NCI-H2029 treated with DMSO at 0.1 percent for 48 hours (cell line): ENCODE measurements at places on chromosomes 6 and 20.

DNA sequence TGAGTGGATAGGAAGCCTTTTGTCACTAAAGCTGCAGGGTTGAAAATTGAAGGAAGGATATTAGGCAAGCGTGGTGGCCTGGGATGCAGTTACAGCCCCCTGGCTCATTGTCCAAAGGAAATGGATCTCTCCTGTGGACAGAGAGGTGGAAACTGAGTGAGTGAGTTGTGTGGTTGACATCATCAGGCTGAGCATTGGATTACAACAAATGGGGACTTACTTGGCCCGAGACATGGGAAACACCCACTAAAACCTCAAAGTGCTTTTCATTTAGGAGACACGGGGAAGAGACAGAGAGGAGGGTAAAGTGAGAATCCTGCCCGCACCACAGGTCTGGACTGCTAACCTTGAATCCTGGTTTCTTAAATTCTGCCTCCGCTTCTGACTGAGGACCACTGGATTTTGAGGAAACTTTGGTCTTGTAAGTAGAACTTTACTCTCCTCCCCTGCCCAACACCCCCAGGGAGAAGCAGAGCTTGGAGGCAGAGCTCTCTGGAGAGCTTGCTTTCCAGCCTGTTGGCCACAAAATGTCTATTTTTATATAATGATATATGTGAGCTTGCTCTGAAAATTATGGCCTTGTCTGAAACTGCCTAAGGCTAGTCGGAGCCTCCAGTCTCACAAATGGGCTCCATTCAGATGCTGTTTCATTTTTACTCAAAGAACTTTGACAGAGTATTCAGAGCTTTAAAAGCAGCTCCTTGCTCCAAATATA is at the start of gene PKIG:
Gene PKIG (plus strand): TSS at position 269 of the 715 bp plus-strand sequence. CDS start 31,978 bp downstream, outside the sequence.
- no peak for DNase-seq

DNA sequence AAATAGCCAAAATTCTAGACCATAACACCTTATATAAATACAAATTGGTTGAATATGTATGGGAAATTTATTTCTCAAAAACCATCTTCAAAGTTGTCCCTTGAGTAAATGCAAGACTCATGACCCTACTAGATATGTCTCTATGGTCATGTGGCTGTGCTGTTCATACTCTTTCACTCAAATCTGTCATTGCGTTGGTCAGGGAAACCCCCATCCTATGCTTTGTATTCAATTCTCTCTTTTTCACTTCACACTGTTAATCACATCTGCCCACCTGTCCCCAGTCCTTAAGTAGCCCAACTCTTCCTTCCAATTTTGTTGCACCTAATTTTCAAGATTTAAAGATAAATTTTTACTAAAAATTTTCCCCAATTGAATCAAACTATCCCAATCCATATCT is 51.0 kb downstream of the RPS12 start:
- no peak for DNase-seq

DNA sequence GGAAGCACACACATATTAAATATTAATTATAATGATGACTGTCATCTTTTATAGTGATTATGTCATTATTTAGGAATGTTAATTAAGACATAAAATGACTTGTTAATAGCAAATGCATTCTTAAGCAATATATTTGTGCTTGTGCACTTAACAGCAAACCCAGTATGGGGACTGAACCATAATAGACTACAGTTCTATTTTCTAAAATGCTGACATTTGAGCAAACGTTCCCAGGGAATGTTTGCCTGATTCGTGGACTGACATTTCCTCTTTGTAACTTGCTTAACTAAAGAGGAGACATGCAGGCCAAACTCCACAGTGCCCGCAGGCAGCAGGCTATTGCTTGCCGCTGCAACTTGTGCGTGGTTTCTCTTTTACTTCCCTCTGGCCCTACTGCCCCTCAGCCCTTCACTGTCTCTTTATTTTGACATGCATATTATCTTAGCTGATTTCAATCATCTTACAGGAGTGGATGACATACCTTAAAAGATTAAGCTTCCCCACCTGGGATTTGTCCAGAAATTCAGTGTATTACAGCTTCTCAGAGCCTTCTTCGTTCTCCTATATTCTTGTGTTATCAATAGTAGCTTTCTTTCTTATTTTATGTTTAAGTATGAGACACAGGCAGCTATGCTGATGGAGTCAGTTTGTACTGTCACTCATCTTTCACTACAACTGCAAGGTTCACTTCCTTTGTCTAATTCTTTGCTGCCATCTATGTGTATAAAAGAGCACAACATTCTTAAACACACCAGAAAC is 141.5 kb downstream of the GMDS start:
- peak; percentile 85 for DNase-seq

GRCh38 chr6:89385846-89386245 is 26.2 kb downstream of the RRAGD start:
- no peak for DNase-seq

GRCh38 chr20:58826271-58826670 is 24.4 kb downstream of the GNAS-AS1 start:
- no peak for DNase-seq

- DNase-seq: no peak
Measured at GRCh38 chr6:155850408-155850841, 394.8 kb upstream of the NOX3 start.

GRCh38 chr6:148996815-148997214 is 250.0 kb downstream of the UST start:
- no peak for DNase-seq

GRCh38 chr6:130047088-130047995 is 29.0 kb downstream of the L3MBTL3 start:
- no peak for DNase-seq

- no peak for DNase-seq
Measured at GRCh38 chr20:18638768-18639167, 50.9 kb downstream of the DTD1 start.

DNA sequence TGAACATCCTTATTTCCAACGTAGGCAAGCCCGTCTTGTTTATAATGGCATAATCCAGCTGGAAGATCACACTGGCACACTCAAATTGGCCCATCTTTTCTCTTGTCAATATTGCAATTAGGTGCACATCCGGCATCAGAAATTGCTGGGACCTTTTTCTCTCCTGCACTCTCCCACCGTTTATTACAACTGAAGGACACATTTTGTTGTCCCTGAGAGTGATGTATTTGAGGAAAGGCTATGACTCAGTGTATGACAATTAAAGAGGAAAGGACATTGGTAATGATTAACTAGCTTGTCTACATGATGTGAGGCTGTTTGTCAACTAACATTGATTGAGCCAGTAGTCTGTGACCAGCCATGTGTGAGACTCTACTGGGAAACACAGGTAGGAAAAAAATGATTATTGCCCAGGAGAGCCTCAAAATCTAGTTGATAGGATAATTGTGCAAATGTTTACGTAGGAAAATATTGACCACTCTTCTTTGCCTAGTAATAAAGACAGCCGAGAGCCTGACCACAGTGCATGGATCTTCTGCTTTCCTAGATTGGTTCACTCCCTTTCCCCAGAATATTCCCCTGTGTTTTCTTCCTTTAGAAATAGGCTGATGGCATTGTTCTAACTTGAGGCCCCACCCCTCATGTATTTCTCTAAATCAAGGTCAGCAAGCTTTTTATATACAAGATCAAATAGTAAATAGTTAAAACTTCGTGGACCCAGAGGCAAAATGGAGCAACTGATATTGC is 230.0 kb upstream of the BTBD3 start:
- DNase-seq: no peak

DNA sequence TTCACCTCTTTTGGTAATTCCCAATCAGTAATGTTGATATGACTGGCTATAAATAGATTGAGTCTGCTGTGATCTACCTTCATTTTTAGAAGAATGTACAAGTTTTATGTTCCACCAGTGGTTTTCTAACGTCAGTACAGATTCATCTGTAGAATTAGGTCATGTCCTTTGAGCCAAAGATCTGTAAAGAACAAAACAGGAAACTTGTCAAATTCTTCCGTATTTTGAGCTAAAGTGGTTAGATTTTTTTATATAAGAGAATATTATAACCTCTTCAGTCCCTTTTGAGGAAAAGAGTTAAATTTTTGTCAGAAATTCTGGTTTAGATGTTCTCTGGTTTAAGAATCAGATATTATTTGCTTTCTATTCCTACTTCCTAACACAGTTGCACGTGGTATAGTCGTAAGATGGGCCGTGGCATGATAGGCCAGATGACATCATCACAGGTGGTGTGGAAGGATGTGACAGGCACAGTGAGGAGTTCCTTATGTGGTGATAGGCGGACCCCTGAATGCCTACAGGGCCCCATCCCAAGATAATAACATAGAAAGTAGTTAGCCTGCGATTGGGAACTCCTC is 62.3 kb downstream of the SNX9 start:
- DNase-seq: no peak

DNA sequence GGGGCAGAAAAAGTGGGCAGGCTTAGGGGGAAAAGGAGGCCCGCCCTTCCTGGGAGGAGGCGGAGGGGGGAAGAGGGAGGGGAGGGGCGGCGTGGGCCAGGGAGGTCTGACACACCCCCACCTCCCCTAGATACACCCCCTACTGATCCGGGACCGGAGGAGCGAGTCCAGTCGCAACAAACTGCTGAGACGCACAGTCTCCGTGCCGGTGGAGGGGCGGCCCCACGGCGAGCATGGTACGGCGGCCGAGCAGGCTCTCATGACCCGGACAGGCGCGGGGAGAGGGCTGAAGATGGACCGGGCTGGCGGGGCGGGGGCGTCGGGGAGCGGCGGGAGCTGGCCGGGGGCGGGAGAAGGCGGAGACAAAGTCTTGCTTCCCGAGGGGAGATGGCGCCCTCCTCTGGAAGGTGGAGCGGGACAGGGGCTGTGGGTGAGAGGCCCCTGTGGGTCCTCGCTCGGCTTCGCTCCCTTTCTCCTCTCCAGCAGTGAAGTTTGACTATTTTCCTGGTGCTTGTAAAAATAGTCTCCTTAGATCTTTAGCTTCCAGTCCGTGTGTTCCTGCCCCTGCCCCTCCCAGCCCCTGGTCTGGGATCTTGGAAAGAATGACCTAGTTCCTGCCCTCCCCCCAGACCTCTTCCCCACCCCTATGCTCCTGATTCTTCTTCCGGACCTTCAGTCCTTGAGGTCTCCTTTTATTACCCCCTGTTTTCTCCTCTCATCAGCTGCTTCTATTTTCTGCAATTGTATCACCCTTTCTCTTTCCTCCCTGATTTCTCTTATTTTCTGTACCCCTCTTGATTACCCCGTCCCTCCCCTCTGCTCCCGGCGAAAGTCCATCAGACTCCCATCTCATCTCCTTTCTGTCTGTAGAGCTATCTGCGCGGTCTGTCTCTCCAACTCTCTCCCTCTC is 6.1 kb downstream of the SYNGAP1 start:
- DNase-seq: peak; percentile 53

DNA sequence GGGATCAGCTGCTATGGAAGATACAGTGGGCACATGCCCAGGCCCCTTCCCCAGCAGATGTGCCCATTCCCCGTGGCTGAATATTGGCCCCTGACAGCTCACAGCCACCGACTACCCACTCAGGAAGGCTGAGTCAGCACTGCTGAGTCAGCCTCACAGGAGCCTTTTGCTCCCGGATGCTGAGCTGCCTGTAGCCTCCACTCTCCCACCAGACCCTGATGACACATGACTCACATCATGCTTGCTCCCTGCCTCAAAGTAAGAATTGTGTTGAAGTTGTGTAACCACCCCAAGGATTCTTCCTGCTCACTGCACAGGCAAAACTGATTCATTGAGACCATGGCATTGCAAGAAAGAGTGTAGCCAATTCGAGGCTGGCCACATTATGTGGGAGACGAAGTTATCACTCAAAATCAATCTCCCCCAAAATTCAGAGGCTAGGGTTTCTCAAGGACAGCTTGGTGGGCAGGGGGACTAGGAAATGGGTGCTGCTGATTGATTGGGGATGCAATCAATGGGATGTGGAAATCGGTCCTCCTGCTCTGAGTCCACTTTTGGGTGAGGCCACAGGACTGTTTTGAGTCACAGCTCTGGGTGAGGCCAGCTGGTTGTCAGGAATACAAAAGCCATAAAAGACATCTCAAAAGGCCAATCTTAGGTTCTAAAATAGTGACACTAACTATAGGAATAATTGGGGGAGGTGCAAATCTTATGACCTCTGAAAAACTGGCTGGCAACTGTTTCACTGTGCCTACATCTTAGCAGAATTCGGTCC is 556.6 kb upstream of the CDH4 start:
- DNase-seq: no peak

- DNase-seq: peak; percentile 36
Measured at GRCh38 chr20:50790651-50791277, 4.1 kb upstream of the BCAS4 start.

- DNase-seq: peak; percentile 31
Measured at GRCh38 chr20:25178563-25179438, 16.7 kb upstream of the ENTPD6 start.

DNA sequence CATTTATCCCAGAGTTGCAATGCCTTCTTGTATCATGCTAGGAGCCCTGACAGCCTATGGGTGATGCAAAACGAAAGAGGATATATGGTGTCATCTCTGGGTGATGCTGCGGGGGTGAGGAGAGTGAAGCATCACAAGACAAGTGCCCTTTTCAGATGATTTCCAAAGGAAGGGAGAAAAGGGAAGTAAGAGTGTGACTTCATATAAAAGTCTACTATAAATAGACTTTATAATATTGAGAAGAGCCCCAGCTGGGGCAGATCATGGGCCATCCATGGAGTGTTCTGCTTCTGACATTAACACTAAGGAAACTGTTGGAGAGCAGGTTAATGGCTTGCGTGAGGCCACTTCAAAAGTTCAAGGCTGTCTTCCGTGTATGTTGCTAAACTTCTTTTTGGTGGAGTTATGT is 4.4 kb downstream of the CD83 start:
- no peak for DNase-seq

GRCh38 chr6:7195339-7196018 is 87.7 kb downstream of the RREB1 start:
- DNase-seq: no peak

- DNase-seq: no peak
Measured at GRCh38 chr6:102813489-102814275, 1420.2 kb downstream of the GRIK2 start.

DNA sequence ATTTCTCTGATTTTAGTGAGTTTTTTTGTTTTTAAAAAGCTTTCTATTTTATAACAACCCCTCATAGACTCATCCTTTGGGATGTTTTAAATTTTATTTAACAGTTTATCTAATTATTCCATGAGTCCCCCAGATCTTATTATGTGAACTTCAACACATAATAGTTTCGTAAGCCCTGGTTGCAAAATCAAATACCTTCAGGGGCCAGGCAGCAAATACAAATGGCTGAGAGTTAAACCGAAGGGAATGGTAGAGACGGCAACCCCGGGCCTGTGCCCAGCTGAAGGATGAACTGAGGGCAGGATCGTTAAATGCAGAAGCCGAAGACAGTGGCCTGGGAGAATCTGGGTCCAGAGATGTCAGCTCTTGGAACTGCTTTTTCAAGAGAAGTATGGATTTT is 88.4 kb downstream of the RTN4IP1 start:
- no peak for DNase-seq

DNA sequence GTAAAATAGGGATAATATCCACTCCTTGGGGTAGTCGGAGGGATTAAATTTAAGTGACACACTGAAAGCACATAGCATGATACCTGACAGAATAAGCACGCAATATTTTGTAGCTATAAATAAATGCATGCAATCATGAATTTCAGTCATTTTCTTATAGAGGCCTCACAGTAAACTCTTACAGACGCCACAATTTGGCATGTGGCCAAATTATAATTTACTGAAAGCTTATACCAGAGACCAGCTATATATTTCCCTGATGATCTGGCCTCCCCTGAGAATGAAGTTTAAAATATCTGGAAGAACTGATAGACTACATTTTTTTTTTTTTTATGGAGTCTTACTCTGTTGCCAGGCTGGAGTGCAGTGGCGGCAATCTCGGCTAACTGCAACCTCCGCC is 40.9 kb downstream of the QRSL1 start:
- no peak for DNase-seq
